ENCODE measurements at places on chromosomes 1 and 21. TPM values are rescaled to one million over a fixed set of nuclear protein-coding genes. Genes with fewer than 3 reads are reported as not detected.
A peak's percentile ranks its signal among the peaks of the same experiment; 100 is the strongest.

GRCh38 chr21:14688936-14689335 lies 142.8 kb upstream of the SAMSN1 start:
- DNase-seq: no peak

GRCh38 chr1:231045286-231045685 lies 5.2 kb upstream of the FAM89A start:
- DNase-seq: no peak

DNA sequence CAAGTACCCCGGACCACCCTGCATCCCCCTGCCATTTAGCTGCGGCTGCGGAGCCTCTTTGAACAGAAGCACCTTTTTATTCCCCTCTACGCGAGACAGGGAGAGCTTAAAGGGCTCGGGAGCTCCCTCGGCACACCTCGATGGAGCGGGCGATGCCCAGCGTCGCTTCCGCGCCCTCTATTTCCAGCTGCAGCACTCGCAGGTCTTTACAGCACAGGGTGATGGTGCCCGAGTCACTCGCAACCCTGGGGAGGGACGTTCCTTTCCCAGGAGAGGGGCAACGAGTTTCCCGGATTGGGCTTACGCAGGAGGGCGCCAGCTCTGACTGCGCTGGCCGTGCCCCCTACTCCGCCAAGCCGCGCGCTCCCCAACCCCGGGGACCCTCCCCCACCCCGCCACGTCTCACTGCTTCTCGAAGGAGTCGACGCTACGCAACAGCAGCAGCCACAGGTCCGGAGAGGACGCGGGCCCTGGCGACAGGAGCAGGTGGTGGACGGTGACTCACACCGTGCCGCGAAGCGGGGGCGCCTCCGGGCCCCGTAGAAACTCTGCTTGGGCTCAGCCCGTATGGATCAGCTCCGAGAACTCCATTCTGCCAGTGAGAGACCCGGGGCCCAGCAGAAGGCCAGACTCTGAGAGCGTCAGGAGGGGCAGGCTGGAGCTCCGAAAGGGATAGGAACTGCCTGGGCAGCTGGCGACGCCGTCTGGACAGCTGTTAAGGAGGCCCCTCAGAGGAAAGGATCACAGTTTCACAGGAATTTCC lies 5.8 kb upstream of the FAM167B start:
- peak; percentile 42 for DNase-seq

DNA sequence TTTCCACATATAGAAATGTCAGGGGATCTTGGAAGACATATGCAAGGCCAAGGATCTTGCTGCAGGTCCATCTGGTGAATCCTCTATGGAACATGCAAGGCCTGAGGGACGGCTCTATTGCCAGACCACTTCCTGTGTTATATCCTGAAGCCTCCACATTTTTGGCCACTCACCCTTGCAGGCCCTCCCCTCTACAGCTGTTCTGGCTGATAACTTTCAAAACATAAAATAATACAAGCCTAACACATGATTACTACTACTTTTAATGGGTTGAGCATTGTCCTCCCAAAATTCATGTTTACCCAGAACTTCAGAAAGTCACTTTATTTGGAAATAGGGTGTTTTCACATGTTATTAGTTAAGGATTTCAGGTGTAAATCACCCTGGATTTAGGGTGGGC lies 18.5 kb upstream of the LYPLAL1 start:
- DNase-seq: no peak

GRCh38 chr21:41466024-41466820 lies 40.2 kb downstream of the MX1 start:
- peak; percentile 7 for DNase-seq

- no peak for DNase-seq
These were observed 49.8 kb downstream of the SLC35D1 start for GRCh38 chr1:67004176-67004575.

GRCh38 chr1:44543786-44544185 lies 130.5 kb downstream of the TMEM53 start:
- no peak for DNase-seq

DNA sequence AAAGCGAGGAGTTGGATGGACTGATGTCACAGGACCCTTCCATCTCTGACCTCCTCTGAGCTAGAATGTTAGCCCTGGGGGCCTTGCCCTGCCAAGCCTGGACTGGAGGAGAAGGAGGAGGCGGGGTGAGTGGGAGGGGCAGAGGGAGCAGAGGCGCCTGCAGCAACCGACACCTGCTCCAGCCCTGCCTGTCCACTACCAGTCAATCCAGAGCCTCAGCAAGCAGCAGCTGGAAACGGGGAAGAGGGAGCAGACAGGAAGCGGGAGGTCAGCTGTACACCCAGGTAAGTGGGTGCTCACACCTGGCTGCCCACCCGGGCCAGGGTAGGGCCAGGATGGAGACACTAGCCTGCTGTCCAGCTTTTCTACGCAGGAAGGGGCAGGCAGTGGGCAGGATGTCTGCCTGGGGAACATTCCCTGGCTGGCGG lies at the start of gene IGFN1:
TSS of gene IGFN1 (plus strand) at position 201 of the 428 bp plus-strand sequence. CDS start 2,470 bp downstream, outside the sequence.
- no peak for DNase-seq

DNA sequence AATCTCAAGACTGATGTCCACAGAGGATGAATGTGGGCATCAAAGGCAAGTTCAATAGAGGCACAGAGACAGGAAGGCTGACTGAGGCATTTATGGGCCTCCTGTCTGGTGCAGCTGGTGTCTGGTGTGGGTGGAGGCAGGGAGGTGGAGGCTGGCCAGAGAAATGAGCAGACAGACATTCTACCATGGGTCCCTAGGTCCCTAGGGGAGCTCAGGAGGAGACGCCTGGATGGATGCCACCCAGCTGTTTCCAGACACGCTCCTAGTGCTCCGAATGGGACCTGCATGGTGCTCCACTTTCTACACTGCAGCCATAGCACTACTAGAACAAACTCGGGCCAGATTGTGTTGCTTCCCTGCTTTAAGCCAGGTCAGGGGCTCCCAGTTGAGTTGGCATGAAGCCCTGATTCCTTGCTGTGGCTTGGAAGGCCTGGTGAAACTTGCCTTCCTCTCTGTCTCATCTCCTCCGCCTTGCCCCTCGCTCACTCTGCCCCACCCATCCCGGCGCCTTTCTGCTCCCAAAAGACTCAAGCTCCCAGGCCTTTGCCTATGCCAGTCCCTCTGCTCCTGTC lies 25.3 kb downstream of the PADI2 start:
- no peak for DNase-seq

GRCh38 chr1:98991127-98992012 lies 13.3 kb downstream of the PLPPR5 start:
- no peak for DNase-seq

DNA sequence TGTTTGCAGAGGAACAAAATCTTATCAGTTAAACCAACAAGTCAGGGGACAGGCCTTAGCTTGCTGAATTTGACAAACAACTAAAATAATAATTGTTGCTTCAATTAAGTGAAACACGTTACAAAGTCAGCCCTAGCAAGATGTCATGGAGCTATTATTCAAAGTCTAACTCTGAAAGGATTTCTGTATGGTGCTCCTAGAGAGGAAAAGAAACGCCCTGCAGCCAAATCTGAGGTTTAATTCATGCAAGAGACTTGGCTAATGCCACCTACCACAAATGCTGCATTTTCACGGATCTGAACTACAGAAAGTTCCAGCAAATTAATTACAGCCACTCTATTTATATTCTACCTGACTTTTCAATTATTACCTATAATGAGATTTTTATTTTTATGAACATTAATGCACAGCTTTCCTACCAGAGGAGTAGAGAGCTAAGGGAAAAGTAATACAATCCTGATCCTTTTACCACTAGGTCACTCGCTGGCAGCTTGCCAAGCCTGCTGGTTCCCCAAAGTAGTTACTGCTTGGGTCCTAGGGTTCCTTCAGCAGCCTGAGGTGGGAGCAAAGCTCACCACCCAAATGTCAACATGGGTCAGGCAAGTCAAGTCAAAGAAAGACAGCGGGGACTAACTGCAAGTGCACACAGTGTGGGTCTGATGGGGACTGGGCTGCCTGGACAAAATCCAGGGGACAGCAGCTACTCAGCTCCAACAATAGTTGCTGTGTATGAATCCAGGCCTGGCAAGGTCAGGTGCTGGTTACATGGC lies 8.5 kb downstream of the COLGALT2 start:
- no peak for DNase-seq

DNA sequence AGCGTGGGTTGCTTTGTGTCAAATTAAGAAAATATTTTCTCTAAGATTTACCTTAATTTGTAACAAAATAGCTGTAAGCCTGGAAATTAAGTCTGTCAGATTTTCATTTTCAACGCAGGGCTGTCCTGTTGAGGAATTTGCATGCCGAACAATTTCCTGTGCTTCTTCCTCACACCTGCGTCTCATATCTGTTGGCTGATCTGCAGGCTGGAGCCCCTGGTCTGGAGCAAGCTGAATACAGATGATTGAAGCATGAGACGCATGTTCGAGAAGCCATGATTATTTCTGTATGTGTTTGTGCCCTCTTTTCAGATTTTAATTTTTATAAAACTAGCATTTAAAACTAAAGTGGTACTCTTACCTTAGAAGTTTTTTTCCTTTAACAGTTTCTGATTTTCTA lies 9.8 kb downstream of the MIXL1 start:
- DNase-seq: no peak

GRCh38 chr1:32273391-32274208 lies 18.3 kb upstream of the HDAC1 start:
- DNase-seq: no peak

DNA sequence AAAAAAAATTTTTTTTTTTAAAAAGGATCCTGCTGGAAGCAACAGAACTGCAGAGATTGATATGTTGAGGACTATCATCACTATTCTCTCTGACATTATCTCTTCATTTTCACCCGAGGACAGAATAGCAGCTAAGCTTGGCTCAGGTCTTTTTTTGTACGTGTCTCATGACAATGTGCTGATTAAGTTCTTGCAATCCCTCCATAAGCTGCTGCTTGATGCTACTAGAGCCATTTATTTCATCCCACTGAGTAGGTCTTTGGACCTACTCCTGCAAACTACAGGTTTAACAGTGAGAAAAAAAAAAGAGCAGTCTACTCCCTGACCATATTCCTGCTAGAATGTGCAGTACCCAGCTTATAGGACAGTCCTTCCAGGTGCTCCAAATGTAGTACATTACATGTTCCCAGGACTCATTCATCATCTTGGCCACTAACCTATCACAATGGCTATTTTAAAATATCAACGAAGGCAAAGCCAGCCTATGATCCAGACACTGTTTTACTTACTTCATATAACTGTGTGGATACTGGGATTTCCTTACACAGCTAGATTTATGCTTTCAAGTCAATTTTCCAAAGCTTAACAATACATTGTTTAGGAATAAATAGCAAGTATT lies 54.1 kb downstream of the ARHGAP29 start:
- DNase-seq: no peak

GRCh38 chr1:35718492-35719336 lies at the start of gene C1orf216:
C1orf216 (minus strand) TSS chr1:35718884; CDS start chr1:35716321, 2,563 bp downstream.
- peak; percentile 54 for DNase-seq

DNA sequence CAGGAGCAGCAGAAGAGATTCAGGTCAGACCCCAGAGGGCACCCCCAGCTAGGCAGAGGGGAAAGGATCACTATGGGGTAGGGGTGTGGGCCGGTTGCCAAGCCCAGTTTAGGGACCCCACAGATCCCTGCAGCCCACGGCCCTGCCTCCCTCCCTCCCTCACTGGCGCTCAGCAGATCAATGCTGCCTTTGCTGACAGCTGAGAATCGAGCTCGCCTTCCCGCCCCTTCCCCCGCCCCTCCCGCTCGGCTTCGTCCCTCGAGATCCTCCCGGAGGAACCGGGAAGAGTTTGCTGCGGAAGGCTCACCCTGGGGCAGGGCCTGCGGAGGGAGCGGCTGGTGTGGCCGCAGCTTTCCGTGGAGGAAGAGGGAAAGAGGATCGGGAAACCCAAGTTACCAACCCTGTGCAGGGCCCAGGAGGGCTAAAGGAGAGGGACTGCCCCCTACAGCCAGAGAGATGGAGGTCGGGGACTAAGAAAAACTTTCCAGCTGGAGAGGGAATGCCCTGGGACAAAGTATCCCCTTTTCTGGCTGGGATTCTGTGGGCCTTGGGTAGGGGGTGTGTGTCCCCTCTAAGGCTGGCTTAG lies 1.1 kb upstream of the KCNQ4 start:
- no peak for DNase-seq

DNA sequence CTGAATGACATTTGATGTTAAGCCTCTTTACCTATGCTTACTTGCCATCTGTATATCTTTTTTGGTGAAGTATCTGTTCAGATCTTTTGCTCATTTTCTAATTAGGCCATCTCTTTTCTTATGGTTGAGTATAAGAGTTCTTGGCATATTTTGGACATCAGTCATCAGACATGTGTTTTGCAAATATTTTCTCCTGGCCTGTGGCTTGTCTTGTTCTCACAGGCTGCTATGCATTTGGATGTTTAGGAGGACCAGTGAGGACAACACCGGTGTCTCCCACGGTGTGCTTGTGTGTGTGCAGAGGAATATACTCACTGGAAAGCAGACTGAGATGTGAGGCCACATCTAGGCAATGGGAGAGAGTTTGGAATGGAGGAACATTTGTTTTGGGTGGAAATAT lies 87.1 kb upstream of the LYST start:
- no peak for DNase-seq

DNA sequence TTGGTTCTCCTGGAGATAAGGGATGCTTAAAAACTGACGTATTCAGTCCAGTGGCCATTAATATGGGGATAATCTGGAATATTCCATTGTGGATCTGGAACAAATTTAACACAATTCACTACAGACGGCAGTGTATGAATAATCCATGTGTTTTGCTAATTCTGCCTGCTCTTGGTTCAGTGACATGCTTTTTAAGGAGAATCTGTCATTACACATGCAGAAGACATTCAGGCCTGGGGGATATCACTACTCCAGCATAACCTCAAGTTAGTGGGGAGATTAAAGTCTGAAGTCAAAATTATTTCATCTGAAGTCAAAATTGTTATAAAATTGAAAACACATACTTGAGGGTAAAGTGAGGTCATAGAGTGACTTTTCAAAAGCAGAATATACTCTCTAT lies 789.3 kb downstream of the USP25 start:
- DNase-seq: no peak

DNA sequence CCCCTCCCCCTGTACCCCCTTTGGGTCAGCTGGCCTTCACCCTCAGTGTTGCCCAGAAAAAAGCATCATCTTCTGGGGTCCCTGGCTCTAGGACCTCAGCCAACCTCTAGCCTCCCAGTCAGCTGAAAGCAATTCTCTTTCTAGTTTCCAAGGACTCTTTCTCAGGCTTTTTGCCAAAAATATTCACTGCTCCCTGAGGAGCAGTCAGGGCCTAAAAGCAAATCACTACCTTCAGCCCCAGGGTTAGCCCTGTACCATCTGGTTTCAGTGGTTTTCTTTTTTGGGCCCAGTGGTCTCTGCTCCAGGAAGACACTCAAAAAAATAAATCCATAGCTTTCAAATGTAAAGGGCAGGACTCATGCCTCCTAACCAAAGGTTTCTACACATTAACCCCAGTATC lies 3.1 kb upstream of the LMOD1 start:
- DNase-seq: no peak

The NBPF11 gene
- polyA plus RNA-seq: 5.6 TPM

The AZIN2 gene
- polyA plus RNA-seq: 1.6 TPM

The AMY1B gene
- not detected for polyA plus RNA-seq

The SYT6 gene
- polyA plus RNA-seq: 1.1 TPM

The LHX8 gene
- polyA plus RNA-seq: 3.3 TPM

The CACNA1S gene
- polyA plus RNA-seq: not detected

The CD53 gene
- not detected for polyA plus RNA-seq

The KPRP gene
- polyA plus RNA-seq: not detected

The RUNX1 gene
- polyA plus RNA-seq: 5.8 TPM

The MASP2 gene
- 0.12 TPM for polyA plus RNA-seq

The ETV3L gene
- not detected for polyA plus RNA-seq

The DTL gene
- polyA plus RNA-seq: 22.0 TPM

The LDLRAD1 gene
- polyA plus RNA-seq: not detected

The CFAP74 gene
- polyA plus RNA-seq: not detected

The RNF223 gene
- polyA plus RNA-seq: not detected

The NOTCH2 gene
- polyA plus RNA-seq: 13.5 TPM

The SIPA1L2 gene
- 6.7 TPM for polyA plus RNA-seq

Measured in A549 (cell line).